ENCODE measurements at places on chromosomes 11 and 22.

DNA sequence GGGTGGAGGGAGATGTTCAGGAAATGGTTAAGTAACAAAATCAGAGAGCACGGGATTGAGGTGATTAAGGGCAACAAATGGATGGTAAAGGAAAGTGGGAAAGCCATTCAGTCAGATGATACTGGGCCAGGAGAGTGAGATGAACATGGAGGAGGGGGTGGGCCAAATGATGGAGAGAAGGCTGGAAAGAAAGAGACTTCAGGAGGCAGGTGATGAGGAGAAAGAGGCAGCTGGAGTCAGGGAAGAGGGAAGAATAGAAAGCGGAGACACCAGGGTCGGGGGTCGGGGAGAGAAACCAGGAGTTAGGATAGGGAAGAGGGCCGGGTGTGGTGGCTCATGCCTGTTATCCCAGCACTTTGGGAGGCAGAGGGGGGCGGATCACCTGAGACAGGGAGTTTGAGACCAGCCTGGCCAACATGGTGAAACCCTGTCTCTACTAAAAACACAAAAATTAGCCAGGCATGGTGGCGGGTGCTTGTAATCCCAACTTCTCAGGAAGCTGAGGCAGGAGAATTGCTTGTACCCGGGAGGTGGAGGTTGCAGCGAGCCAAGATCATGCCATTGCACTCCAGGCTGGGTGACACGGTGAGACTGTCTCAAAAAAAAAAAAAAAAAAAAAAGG is 4.7 kb upstream of the KDM2A start:
- no peak for DNase-seq

GRCh38 chr22:19876941-19877625 is 22.4 kb upstream of the GNB1L start:
- no peak for DNase-seq

DNA sequence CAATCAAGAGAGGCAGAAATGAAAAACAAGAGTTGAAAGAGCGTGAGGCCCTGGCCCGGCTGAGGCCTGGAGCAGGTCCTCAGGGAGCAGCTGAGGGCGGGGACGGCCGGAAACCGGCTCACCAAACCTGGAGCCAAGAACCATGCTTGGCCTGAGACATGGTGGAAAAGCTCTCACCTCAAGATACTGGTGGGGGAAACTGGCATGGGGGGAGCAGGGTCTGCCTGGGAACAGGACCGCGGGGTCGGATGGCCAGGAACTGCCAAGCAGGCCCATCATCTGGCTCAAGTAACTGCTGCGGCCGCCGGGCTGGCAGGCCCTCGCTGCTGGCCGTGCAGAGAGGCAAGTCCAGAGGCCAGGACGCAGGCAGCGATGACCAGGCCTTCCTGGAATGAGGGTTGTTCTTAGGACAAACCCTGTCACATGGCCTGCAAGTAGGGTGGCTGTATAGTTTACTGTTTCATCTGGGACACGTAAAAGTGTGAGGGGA is 18.9 kb upstream of the WNT11 start:
- DNase-seq = no peak

DNA sequence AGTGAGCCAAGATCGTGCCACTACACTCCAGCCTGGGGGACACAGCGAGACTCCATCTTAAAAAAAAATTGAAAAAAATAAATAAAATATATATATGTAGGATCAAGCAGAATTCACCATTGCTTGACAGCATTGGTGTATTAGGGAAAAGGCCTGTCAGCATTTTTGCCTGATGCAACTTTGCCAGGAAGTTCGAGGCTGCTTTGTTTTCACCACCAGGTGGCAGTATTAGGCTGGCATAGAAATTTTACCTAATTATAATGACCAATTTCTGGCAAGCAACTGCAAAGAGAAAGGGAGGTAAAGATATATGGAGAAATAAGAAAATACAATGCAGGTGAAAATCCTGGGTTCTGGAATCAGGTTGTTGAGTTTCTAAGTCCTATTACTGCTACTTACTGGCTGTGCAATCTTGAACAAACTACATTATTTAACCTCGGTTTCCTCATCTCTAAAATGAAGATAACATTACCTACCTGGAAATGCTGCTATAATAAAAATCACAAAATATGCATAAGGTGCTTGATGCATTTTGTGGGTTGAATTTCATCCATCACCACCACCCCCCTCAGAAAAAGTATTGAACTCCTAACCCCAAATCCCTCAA is 24.7 kb downstream of the LAYN start:
- no peak for DNase-seq

DNA sequence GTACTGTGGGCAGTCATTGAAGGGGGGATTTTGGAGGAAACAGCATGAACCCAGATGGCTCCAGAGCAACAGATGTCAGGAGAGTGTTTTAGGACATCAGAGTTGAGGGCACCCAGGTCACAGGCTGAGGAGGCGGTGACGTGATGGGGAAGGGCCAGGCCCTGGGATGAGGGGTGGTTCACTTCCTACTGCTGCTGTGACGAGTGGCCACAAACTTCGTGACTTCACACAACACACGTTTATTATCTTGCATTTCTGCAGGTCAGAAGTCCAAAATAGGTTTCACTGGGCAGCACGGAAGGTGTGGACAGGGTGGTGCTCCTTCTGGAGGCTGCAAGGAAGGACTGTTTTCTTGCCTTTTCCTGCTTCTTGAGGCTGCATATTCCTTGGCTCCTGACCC is 77.7 kb upstream of the RAB1B start:
- DNase-seq = no peak

DNA sequence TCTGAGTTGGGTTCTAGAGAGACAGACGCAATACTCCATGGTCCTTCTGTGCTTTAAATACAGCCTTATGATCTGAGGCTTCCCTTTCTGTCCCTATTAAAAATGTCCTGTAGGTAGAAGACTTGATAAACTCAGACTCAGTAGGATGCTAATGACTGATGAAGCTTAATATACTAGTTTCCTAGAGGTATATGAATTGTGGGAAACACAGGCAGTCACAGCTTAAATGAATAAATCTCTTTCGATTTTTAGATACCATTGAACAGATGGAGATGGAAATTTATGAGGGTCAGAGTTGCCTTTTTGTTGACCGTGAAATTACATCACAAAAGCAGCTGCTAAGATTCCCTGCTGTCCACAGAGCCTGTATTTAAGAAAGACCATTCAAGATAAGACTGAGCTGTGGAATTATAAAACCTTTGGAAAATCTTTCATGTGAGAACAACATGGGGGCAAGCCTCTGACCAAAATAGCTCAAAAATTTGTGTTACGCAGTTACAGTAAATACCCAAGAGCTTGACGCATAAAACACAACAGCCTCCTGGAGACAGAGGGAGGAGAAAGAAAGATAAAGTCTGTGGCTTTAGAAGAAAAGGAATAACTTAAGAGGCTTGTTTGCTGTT is 172.3 kb downstream of the AASDHPPT start:
- DNase-seq = no peak

DNA sequence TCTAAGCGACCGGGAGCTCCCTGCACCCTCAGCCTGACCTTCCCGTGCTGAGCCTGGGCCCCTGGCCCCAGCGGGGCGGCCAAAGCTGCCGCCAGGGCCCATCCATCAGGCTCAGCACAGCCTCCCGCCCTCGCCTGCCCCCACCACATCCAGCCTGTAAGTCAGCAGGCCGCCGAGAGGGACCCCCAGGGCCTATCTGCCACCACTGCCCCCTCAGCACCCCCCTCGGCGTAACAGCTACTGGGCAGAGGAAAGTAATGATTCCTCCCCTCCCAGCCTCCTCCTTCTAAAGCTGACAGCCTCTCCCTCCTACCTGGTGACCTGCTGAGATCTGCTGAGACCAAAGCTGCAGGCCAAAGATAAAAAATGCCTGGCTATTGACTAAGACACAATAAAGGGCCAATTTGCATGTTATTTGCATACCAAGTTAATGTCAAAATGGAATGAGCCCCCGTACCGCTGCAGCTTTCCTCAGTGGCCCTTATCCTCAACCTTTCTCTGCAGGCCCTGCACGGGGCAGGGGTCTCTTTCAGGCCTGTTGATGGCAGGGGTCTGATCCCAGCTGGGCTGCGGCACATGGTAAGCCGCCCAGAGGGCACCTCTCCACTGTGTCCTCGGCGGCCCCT is 51.6 kb downstream of the RPUSD4 start:
- DNase-seq = no peak

- DNase-seq = no peak
Measured at GRCh38 chr22:48226026-48227013, 1463.9 kb downstream of the TBC1D22A start.

GRCh38 chr11:121300972-121301699 is 8.6 kb downstream of the SC5D start:
- DNase-seq = no peak

DNA sequence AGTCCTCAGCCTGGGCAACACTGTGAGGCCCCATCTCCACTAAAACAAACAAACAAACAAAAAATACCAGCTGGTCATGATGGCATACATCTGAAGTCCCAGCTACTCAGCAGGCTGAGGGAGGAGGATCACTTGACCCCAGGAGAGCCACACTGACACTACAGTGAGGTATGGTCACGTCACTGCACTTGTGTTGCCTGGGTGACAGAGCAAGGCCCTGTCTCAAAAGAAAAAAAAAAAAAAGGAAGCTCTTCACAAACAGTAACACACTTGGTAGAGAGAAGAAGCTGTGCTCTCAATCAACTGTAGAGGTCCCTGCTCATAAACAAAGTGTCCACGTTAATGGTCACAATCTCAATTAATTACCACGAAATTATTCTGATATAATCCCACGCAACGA is 401.6 kb upstream of the CCDC90B start:
- DNase-seq = no peak

GRCh38 chr11:1773131-1773993 is 9.6 kb upstream of the CTSD start:
- DNase-seq = no peak

GRCh38 chr11:119856681-119857485 is 127.9 kb upstream of the NECTIN1 start:
- no peak for DNase-seq

DNA sequence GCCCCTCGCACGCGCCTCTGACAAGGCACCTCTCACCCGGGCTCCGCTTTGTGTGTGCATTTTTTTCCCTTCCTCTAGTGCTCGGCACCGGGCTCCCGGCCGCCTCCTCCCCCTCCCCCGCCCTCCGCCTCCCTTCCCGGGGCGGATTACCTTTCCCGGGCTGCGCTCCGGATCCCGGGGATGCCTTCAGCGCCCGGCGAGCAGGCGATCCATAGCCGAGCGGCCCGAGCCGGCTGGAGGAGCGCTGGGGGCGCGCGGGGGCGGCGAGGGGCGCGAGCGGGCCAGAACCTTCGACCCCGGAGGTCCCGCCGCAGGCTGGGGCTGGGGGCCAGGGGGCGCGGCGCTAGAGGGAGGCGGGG is 282 bp downstream of the MPPED2 start:
- DNase-seq = no peak

DNA sequence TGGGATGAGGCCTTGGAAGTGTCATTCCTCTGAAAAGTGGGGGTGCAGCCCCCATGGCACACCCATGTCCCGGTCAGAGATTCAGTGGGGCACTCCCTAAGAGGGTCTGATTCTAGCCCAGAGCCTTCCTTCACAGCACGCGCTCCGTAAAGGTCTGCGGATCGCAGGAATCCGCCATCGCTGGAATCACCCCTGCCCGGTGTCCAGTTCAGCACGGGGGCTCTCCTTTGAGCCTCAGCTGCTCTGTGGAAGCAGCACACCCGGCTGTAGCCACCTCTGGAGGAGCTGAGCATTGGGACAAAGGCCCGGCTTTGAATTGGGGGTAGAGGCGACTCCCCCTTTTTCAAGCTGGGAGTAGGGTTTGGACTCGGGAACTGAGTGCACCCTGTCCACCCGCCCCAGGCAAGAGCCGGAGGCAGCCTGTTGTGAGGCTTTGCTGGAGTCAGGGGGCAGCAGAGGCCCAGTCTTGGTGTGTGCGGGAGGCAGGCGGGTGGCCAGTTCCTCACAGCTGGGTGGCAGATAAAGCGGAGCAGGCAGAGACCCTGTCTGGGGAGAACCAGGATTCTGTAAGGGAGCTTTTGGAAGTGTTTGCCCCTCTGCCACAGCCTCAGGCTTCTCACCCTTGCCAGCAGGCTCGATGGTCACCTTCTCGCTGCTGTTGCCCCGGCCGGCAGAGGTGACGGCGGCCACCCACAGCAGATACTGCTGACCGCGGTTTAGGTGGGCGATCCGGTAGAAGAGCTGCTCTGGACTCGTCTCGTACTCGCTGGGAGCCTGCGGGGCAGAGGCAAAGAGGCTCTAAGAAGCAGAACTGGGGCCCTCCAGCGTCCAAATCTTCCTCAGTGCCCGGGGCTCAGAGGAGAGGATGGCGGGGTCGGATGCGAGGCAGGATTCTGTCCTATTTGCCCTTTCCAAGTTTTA is 115.9 kb downstream of the CEP164 start:
- DNase-seq = no peak

- no peak for DNase-seq
Measured at GRCh38 chr11:3833449-3833848, 7.3 kb downstream of the RHOG start.

DNA sequence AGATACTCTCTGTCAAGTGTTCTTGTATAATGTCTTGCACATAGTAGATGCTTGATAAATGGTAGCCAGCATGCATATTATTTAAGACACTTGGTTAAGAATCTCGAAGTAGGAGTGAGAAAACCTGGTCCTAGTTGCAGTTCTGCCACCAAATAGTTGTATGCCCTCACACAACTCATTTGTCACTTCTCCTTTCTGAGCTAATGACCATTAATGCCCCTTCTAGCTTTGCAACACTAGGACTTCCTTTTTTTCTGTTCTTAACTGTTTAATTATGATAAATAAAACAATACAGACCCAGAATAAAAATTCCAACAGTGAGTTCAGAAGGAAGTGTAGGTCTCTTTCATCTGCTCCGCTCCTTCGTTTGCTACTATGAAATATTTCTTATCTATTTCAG is 453.6 kb downstream of the TMEM135 start:
- DNase-seq = no peak

DNA sequence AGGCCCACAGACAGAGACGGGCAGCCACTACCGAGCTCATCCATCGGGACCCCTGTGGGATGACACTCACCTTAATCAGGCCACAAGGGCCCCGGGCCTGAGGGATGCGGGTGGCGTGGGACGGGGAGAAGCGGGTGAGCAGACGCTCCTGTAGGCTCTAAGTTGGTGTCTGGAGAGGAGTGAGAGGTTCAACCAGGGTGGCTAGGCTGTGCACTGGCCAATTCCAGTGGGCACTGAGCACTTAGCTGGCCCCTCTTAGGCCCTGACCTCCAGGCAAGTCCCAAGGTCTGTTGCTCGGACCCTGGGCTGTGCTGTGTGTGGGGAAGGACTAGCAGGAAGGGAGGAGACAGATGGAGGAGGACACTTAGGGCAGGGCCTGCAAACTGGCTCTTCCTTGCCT is 139.3 kb downstream of the ST3GAL4 start:
- DNase-seq = no peak

DNA sequence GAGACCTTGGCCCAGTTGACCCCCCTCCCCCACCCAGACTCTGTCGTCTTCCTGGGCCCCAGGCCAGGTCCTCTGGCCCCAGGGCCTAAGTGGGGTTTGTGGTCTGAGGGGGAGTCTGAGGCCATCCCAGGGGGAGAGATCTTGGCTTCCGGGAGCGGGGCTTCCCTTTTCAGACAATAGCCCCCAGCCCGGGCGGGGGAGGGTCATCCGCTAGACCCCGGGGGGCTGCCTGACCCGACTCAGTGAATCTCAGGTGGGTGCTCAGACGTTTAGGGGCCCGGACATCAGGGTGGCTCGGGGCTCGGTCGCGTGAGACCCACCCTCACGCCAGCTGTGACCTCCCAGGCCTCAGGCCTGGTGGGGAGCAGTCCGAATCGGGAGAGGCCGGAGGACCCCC is 609 bp downstream of the MAPK11 start:
- no peak for DNase-seq

Data from T-helper 1 cell (primary cell).